ENCODE measurements at places on chromosomes 12 and 14.

GRCh38 chr12:29054858-29055663, 94.0 kb upstream of the FAR2 start:
- no peak for DNase-seq

DNA sequence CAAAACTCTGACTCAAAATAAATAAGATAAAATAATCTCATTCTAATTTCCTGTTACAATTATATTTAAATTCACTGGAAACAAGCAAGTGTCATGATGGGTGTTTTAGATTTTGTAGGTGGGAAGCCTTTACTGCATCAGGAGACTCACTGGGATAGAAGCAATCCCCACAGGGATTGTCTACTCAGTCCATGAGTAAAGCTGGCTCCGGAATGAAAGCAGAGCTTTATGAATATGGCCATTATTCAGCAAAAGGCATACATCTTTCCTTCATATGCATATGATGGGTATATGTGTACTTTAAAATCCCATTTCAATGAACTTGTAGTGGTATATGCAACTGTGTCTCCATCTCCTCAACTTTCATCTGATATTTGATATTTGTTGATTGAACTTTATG, 25.4 kb upstream of the PPM1H start:
- no peak for DNase-seq

DNA sequence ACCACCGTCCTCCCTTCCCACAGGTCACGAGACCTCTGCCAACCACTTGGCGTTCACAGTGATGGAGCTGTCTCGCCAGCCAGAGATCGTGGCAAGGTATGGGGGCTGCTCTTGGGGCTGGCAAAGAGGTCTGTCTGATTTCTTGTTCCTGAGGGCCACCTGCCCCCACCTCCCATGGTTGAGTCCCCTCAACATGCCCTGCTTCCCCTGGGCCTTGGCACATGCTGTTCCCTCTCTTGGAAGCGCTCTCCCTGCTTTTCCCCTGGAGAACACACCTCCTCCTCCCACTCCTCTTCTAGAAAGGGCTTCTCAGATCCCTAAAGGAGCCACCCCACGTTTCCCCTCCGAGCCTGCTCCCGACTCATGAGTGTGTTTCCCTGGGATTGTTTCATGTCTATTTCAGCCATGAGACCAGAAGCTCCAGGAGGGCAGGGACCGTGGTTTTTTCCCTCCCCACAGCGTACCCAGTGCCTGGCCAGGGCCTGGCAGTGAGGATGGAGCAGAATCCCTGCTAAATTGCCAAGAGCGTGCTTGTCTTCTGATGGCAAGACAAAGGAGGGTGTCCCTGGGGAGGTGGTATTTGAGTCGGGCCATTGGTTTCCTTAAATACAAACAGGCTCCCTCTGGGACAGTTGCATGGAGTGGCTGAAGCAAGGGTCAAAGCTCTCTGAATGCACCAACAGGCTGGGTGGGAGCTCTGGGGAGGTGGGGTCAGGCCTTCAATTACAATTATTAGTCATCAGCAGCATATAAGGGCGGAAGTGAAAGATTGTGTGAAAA, 34.1 kb downstream of the CYP46A1 start:
- DNase-seq: no peak

DNA sequence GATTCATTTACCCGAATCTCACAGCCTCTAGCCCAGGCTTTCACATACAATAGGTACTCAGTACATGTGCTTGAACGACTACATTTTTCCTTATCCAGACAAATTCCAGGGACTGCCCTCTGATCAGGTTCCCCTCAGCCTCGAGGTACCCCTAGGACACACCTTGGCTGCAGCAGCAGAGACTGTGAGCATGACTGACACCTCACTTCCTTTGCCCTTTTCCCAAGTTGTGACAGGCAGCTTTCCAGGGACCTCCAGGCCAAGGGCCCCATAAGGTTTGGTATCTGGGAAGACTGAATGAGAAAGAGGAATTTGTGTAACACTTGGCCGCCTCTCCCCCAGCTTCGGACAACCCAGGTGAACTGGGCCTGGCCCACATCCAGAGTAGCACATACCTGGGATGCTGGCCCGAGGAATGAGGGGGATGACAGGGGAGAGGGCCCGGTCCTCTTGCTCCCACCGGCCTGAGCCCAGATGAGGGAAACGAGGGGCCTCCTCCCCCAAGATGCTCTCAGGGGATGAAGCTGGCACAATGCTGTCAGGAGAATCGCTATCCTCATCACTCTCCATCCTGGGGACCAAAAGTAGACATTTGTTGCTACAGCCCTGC, 10.2 kb upstream of the PRKAG1 start:
- DNase-seq: no peak

GRCh38 chr14:31138301-31138700, 69.3 kb downstream of the HECTD1 start:
- DNase-seq: no peak

DNA sequence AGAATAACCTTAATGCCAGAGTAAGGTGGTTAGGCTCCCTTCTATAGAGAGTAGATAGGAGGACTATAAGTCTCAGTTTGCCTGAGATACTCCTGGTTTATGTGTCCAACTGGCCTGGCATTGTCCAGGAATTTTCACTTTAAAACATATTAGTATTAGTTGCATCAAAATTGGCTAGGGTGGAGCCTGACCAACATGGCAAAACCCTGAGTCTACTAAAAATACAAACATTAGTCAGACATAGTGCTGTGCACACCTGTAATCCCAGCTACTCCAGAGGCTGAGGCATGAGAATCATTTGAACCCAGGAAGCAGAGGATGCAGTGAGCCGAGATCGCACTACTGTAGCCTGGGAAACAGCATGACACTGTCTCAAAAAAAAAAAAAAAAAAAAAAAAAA, 11.9 kb downstream of the WDHD1 start:
- DNase-seq: no peak

All from NCI-H1417 treated with DMSO at 0.1 percent for 48 hours (cell line).